ENCODE measurements at places on chromosomes 12 and 14. TPM values are rescaled to one million over a fixed set of nuclear protein-coding genes. Genes with fewer than 3 reads are reported as not detected.
A peak's percentile ranks its signal among the peaks of the same experiment; 100 is the strongest.

DNA sequence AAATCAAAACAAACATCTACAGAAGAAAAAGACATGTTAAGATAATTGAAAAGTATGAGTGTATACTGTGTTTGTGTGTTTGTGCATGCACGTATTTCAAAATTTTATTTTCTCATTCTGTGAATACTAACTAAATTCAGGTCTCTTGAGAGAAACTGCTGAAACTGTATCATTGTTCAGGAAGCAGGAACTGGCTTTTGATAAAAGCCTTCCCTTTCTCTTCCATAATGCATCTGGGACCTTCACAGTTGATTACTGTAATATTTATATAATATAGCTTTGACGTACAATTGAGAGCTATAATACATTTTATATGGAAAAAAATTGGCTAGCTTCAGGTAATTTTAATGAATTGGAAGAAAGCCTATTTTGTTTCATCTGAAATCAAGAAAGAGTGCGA, 993.5 kb downstream of the SLC6A15 start:
- DNase-seq: no peak

Gene CRIP1
- total RNA-seq: 7.7 TPM

DNA sequence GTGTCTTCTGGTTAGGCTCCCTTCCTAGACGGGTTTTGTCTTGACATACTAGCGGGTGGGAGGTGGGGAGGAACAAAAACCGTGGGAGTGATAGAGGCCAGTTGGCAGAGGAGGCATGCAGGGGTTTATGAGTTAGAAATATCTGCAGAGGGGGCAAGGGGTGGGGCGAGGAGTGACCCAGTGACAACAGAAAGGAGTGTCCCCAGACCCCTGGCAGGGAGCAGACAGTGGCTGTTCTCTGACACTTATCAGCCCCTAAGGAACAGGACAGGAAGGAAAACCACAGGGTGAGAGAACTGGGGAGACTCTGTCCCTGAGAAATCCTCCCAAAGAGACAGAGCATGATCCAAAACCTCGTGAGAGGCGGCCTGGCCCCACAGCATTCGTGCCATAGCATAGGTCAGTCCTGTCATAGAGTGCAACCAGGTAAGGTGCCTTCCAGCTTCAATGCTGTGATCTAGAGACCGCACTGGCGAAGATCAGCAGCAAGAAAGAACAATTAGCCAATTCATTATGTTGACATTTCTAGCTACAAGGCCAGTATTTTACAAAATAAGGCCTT, 141.4 kb downstream of the CRADD start:
- no peak for DNase-seq

Gene OTX2
- 21.2 TPM for total RNA-seq

DNA sequence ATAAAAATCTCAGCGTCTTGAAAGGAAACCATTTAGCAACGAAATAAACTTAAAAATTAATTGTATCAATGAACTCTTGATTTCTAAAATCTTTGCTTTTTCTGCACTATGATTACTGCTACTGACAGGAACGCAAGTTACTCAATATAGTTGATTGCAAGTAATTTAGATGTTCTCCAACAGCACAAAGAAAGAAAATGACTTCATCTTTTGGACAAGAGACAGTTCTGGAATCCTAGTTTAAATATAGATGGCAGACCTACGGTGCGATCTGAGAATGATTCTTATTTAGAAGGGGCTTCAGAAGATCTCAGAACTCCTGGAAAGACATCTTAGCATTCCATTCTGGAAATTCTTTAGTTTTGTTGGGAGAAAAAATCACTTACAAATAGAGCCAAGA, 1.4 kb upstream of the SUDS3 start:
- DNase-seq: no peak

DNA sequence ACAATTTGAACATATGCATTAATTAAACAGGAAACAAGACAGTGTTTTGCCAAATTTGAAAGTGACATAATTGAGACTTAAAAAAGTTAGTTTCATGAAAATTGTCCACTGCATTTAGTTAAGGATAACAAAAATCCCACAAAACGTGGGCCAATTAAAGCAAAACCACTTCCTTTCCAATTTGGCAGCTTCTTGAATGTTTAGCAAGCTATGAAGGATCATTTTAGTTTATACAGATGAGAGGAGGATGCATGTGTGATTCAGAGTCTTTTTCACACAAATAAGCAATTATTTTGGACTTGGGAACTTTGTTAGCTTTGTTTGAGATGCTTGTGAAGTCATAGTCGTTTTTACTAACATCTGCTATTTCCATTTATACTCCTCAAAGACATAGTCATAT, 109.6 kb downstream of the ATXN7L3B start:
- no peak for DNase-seq

DNA sequence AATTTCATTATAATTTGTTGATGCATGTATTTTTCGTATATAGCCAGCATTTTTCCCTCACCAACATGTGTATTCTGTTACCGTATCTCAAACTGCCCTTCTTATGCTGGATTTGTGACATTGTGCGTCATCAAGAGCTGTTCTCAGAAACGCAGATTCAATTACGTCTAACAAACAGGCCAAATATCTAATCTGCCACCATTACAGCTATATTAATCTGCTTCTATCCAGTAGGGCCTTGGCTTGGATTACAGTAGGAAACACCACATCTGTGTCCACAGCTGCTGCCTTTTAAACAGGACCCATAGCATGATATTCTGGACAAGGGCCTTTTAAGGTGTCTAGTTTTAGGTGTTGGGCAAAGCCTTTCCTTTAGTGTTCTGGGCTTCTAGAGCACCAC, 140.6 kb downstream of the PDE3A start:
- DNase-seq: no peak

DNA sequence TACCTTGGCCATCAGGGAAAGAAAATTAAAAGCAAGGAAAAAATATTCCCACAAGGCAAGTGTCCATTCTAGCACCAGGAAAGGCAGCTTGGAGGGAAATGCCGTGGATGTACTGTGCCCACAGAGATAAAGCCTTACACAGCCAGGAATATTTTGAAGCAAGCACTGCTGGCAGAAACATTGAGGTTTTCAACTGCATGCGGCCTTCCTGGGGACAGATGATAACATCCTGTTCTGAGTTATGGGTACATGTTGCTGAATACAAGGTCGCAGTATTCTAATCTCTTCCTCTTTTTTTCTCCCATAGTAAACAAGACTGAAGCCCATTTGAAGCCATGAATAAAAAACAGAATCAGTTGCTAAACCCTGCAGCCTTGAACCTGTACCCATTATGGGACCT, 197.1 kb downstream of the BTG1 start:
- DNase-seq: no peak

DNA sequence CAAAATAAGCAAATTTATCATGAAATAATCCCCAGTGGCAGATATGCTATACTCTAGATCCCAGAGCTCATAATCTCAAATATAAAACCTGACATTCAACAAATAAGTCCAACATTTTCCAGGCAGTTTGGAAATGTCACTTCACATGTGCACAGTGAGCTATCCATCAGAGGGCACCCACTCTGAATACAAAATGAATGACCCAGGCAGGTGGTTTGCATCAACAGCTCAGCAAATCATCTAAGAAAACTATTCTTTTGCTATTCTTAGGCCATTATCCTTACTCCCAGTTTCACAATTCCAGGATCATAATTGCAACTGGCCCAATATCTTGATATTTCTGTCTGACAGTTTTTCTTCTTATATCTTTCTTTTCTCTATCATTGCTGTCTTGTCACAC, 38.5 kb downstream of the TRIM9 start:
- no peak for DNase-seq

GRCh38 chr12:126608607-126609175, 1543.5 kb downstream of the AACS start:
- no peak for DNase-seq

- DNase-seq: peak; percentile 64
Observed at GRCh38 chr12:86376052-86376451, 119.9 kb upstream of the MGAT4C start.

Gene TAS2R20
- total RNA-seq: 3.9 TPM

Gene TAS2R19
- 6.0 TPM for total RNA-seq

DNA sequence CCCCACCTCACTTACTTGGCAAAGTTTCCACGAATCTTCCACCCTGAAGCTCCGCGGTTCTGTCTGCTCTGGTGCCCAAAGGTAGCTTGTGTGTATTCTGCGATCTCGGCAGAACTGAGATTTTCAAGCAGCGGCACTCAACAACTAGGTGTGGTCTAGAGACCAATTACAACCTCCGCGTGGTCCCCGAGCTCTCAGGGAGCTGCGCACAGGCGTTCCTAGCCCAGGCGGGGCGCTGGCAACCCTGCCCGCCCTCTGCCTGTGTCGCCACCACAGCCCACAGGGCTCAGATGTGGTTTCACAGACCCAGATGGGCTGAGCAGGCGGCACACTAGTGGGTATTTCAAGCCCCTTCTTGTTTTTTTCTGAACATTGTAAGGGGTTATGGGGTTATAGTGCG, 1.5 kb upstream of the DIABLO start:
- no peak for DNase-seq

- peak; percentile 11 for DNase-seq
Observed at GRCh38 chr12:91511795-91512420, 329.3 kb upstream of the DCN start.
